ENCODE measurements at places on chromosomes 11 and 22. TPM values are rescaled to one million over a fixed set of nuclear protein-coding genes. Genes with fewer than 3 reads are reported as not detected.

The NAP1L4 gene
- total RNA-seq = 193 TPM

The SIPA1 gene
- total RNA-seq = 12.2 TPM

The KCNC1 gene
- total RNA-seq = not detected

The SELENOM gene
- total RNA-seq = 142 TPM

The DLG2 gene
- 0.06 TPM for total RNA-seq

The CCDC116 gene
- 0.07 TPM for total RNA-seq

The MMP1 gene
- 0.78 TPM for total RNA-seq
